Cortex of kidney (tissue), 1 donor: ENCODE measurements at places on chromosomes 3 and 15.

DNA sequence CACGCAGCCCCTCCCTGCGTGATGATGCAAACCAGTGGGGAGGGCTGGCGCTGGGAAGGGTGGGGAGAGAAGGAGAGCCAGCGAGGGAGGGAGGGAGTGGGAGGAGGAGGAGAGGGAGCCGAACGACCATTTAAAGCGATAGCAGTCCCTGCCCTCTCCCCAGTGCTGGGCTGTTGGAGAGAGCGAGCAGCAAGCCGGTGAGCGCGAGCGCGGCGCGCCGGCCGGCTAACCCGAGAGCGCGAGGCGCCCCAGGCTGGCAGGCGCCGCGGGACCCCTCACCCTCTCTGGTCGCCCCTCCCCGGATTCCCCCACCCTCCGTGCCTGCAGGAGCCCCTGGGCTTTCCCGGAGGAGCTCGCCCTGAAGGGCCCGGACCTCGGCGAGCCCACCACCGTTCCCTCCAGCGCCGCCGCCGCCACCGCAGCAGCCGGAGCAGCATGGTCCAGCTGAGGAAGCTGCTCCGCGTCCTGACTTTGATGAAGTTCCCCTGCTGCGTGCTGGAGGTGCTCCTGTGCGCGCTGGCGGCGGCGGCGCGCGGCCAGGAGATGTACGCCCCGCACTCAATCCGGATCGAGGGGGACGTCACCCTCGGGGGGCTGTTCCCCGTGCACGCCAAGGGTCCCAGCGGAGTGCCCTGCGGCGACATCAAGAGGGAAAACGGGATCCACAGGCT, at the start of gene GRM7:
GRM7 (plus strand) TSS at position 162 of the 671 bp plus-strand sequence.
- DNase-seq = no peak

- DNase-seq = no peak
Measured at GRCh38 chr3:49812916-49813496, 747 bp downstream of the UBA7 start.

- DNase-seq = no peak
Measured at GRCh38 chr3:16888785-16889607, 4.2 kb downstream of the PLCL2 start.

DNA sequence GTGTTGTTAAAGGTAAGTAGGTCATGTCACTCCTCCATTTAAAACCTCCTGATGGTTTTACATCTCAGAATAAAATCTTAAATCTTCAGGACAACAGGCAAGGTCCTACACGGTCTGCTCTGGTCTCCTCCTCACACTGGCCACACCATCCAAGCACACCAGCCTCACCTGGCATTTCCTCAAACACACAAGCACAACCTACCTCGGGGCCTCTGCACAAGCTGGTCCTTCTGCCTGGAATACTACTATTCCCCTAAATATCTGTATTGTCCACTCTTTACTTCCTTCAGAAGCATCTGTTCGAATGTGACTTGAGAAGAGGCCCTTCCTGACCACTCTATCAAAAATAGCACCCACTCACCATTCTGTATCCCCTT, 1.8 kb downstream of the GORASP1 start:
- DNase-seq = no peak

DNA sequence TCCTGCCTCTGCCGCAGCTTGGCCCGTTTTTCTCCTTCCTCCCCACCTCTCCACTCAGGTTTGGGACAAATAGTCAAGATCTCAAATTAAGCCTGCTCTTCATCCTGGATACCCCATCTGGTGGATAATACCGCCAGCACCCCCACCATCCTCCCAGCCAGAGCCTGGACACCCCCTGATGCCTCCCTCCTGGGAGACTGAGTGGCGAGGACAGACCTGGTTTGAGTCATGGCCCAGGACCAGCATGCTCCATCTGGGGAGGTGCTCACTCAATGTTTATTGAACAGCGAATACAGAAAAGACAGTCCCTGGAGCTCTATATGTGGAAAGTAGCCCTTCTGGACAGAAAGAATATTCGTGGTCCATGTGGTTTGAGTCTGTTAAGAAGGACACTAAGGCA, 23.3 kb downstream of the CTSH start:
- DNase-seq = no peak

DNA sequence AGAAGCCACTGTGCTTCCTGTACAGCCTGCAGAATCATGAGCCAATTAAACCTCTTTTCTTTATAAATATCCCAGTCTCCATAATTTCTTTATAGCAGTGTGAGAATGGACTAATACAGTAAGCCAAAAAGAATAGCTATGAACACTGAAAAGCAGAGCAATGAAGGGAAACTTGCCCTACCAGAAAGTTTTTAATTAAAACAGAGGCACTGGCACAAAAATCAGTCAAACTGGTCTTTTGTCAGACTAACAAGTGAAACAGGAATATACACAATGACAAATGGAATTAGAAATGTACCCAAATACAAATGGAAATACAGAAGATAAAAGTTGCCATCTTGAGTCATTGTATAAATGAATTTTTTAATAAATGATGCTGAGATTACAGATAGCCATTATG, 40.5 kb downstream of the POLQ start:
- DNase-seq = no peak

- no peak for DNase-seq
Measured at GRCh38 chr3:136805795-136806194, 13.1 kb upstream of the SLC35G2 start.

GRCh38 chr15:57680021-57680420, 26.5 kb upstream of the POLR2M start:
- no peak for DNase-seq

- no peak for DNase-seq
Measured at GRCh38 chr3:16836505-16837237, 48.1 kb upstream of the PLCL2 start.

DNA sequence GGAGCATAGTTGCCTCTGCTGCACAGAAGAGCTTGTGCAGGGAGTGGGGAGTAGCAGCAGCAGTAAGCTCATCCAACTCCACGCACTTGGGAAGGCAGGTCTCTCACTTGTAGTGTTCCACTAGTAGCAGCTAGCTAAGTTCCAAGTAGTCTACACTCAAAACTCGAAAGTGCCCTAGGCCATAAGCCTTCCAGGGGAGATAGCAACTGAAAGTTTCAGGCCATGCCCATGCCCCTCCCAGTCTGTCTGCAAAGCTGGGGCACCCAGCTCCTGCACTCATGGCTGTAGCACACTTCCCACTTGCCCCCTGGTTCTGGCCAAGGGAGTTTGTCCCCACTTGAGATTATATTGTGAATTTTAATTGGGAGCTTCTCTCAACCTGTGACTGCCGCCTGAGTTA, 57.5 kb downstream of the MFSD1 start:
- DNase-seq = no peak

- no peak for DNase-seq
Measured at GRCh38 chr3:31092748-31093589, 198.5 kb upstream of the GADL1 start.

DNA sequence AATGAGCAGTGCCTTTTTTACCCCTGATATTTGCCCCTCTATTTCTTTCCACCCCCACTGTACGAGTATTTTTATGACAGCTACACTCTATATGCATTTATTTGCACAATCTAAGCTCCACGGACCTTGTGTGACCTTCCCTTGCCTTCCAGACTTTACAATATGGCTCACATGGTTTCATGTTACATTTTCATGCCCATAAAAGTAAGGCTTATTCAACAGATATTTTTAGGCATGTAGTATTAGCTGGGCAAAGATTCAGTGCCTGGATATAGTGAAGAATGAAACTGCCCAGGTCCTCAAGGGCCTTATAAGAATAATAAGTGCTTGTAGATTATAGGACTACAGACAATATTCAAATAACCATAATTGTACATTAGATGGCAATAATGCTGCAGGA, 481.9 kb upstream of the CNTN4 start:
- DNase-seq = no peak

DNA sequence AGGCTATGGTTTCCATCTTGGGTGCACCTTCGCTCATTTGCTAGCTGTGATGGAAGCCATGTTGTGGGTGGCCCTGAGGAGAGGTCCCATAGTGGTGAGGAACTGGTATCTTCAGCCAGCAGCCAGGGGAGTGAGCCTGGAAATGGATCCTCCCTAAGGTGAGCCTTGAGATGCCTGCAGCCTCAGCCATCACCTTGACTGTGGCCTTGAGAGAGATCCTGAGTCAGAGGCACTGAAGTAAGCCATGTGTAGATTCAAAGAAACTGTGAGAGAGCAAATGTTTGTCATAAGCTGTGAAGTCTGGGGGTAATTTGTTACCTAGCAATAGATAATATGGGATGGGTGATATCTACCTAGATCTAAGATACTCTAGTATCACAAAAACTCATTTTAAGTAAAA, 105.3 kb downstream of the SNRK start:
- no peak for DNase-seq

DNA sequence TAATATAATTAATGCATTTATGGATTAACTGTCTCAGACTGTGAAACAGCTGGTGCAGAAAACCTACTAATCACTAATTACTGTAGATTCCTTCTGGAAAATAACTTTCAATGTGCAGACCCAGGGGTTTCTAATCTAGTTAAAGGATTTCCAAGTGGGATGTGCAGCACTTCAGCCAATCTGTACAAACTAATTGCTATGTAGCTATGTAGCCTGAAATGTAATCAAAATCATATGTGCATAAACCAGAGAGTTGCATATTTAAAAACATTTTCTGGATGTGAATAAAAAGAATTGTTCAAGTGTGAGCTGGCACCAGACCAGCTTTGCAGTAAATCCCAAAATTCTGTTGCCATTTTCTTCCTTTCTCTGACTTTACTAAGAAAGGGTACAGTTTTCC, 127.5 kb upstream of the CD96 start:
- no peak for DNase-seq

GRCh38 chr3:38267662-38268061, 2.0 kb downstream of the SLC22A13 start:
- no peak for DNase-seq

- no peak for DNase-seq
Measured at GRCh38 chr3:146503461-146504202, 34.3 kb upstream of the PLSCR2 start.

- no peak for DNase-seq
Measured at GRCh38 chr3:158465074-158465473, 105.9 kb upstream of the MLF1 start.

DNA sequence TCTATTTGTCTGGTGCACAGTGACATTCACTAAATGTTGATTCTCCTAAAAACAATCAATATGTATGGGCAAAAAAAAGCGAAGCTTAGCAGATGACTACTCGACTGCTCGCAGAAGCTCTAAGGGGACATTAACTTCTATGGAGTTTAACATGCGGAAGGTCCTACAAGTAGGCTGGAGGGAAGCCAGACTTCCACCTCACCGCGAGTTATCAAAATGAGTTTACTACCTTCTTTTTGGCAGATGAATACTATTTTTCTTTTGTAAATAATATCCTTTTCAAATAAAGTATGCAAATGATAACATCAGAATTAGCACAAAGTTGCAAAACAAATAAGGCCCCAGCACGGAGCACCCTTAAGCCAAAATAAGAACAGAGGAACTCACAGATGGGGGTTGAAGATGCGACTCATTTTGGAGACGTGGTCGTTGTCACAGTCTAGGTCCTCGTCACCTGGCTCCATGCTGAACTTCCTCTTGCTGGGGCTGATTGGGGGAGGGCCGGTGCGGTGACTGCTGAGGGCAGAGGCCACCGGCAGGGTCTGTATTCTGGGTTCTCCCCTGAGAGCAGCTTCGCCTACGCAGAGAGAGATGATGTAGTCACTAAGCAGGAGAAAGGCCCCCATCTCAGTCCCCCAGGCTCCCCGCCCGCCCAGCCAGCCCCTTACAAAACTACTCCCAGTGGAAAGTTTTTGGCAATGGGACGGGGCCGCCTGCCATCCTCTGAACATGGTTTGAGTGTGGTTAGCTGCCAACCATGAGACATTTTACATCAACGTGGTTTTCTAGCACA, 42.1 kb downstream of the VGLL4 start:
- no peak for DNase-seq

DNA sequence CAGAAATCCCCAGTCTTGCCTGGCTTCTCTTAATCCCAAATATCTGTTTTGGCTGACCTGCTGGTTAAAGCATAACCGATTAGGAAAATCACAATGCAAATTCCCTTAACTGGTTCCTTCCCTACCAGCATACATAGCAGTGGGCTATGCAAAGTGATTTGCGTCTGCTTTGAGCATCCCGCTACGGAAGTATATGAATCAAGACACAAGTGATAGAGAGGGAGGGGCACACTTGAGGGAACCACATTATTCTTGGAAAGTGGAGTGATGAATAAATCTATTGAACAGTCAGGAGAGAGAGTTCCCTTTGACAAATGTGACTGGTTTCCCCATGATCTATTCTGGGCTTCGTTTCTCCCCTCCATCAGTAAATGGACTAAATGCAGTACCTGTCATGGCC, 119.6 kb upstream of the C15orf61 start:
- no peak for DNase-seq

GRCh38 chr3:50532062-50532705, 28.8 kb upstream of the CACNA2D2 start:
- no peak for DNase-seq

GRCh38 chr15:49185473-49185872, 15.4 kb downstream of the GALK2 start:
- no peak for DNase-seq

- no peak for DNase-seq
Measured at GRCh38 chr15:44101286-44101685, 93.8 kb downstream of the FRMD5 start.

DNA sequence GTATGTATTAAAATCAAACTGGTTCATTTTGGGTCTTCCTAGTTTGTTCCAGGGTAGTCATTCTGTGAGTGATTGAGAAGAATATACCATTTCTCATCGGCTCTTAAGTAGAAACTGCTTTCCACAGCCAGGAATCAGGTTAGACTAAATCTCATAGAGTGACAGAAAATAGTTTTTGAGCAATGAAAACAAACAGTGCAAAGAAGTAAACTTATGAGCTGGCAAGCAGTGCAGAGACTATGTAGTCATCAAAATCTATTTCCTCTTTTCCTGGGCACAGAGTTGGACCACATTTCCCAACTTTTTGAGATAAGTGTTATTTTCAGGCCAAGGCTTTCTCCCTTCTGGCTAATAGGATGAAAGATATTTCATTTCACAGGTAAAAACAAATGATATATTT, 66.5 kb downstream of the UBE3A start:
- DNase-seq = no peak

DNA sequence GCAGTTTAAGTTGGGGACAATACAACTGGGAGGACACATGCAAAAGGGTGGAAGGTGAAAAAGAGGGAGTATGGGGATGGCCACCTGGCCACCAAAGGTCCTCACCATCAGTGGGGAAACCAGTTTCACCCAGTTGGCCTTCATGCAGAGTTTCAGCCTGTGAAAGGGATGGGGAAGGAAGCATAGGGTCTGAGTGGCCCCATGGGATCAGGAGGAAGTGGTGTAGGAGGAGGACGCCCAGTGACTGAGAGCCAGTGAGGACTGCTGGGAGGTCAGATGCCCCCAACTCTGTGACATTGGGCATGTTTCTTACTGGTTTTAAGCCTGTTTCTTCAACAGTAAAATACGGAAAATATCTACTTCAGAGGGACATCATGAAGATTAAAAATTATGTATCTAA, 16.3 kb downstream of the BCL2A1 start:
- DNase-seq = no peak

- DNase-seq = no peak
Measured at GRCh38 chr3:119401503-119402440, 61.6 kb downstream of the TMEM39A start.

DNA sequence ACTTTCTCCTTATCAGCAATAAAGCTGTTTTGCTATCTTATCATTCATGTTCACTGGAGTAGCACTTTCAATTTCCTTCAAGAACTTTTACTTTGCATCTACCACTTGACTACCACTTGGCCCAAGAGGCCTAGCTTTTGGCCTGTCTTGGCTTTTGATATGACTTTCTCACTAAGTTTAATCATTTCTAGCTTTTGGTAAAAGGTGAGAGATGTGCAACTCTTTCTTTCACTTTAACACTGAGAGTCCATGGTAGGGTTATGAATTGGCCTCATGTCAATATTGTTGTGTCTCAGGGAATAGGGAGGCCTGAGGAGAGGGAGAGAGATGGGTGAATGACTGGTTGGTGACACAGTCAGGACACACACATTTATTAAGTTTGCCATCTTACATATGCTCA, 31.0 kb upstream of the FAM3D start:
- DNase-seq = no peak
